ENCODE measurements at places on chromosomes 1 and 21. TPM values are rescaled to one million over a fixed set of nuclear protein-coding genes. Genes with fewer than 3 reads are reported as not detected.
A peak's percentile ranks its signal among the peaks of the same experiment; 100 is the strongest.

Gene KLF17
- 0.13 TPM for polyA plus RNA-seq

Gene MCOLN2
- polyA plus RNA-seq = 0.16 TPM

DNA sequence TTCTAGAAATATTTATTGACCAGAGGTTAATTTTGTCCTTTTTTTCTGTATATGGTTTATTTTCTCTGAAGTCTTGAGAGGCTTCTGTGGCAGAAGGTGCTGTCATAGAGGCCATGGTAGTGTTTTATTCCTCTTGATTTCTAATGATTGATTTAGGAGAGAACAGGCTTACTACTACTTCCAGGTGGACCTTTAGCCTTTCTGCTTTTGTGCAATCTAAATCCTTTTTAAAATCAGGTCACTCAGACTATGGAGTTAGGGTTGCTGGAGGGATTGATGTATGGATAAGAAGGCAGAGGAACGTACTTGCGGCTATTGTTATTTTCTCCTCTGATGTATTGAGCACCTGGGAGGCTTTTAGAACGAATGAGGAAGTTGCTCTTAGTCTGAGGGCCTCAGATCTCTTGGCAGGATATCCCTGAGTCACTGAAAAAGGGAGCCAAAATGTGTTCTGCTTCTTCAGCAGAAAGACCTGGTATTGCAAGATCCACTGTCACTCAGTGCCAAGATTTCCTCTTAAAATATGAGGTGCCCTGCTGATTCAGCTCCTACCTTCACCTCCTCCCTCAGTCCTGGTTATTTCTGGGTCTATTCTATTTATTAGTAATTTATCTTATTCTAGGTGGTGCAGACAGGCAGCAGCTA, 277.4 kb downstream of the ZNF648 start:
- no peak for DNase-seq

DNA sequence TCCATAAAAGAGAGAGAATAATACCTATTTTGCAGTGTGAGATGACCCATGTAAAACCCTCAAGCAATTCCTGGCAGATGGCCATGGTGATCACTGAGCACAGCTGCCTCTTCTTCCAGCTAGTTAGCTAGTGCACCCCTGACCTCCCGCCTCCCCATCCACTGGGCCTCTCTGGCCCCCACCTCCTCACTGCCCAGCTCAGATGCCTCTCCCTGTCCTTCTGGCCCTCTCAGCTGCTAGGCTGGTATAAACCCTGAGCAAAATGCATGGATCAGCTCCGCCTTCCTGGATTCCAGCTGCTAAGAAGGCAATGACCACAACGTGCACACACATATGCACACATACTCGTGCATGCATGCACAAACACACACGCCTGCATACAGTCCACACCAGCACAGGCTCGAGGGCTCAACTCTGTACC, 117.2 kb downstream of the DMRTB1 start:
- no peak for DNase-seq

- no peak for DNase-seq
Observed at GRCh38 chr1:95551201-95551600, 317.2 kb downstream of the RWDD3 start.

- DNase-seq = no peak
Observed at GRCh38 chr1:203178083-203178482, 2.5 kb upstream of the MYBPH start.

Gene ANKRD35
- 2.9 TPM for polyA plus RNA-seq

DNA sequence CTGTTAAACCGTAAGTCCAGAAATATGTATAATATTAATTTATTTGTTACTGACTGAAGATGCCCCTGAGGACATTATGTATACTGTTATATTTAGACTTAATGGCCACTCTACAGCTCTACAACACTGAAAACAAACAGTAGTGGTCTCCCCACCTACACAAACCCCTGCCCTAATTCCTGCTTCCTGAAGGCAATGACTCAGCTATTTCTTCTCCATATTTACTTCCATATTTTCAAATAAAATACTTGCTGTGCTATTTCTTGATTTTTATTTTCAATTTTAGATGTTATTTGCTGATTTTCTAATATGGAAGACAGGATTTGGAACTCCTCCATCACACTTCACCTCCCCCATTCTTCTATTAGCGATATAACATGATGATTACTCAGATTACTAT, 97.6 kb downstream of the PCNX2 start:
- DNase-seq = no peak

Gene ARHGAP29
- polyA plus RNA-seq = 36.2 TPM

DNA sequence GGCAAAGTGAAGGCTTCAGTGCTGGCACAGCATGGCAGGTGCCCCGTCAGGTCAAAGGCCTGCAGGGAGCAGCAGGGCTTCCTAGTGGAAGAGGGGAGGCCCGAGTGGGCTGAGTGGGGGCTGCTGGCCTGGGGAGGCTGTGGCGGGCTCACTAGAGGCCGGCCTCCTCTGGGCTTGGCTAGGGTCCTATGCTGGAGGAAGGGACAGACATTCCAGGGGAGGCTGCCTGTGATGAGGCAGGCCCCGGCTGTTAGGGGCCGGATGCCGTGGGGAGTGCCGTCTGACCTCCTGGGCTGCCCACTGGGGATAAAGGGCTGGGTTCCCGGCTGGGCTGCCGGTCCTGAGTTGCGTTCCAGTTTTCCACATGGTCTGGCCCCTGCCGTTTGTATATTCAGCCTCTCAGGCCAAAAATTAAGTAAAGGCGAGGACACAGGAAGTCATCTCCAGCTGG, 21.1 kb downstream of the PRXL2B start:
- peak; percentile 49 for DNase-seq

Gene PSMG1
- polyA plus RNA-seq = 33.5 TPM

GRCh38 chr1:175981128-175981527, 226.0 kb downstream of the COP1 start:
- DNase-seq = no peak

GRCh38 chr1:25198663-25199252, 33.5 kb downstream of the SYF2 start:
- DNase-seq = no peak

DNA sequence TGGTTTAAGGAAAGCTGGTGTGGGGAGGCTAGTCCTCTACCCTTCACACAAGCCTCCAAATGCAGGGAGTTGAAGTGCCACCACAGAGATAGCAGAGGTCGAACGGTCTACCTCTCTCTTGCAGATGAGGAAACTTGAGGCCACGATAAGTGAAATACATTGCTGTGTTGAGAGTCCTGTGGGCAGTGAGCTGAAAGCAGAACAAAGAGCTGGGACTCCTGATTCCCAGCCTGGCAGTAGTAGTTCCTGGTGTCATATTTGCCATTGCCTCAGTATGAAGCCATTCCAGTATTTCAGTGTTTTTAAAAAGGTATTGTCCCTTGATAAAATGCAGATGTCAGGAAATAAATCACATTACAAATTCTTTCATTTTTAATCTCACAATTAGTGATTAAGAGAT, 28.6 kb downstream of the AK4 start:
- DNase-seq = no peak

DNA sequence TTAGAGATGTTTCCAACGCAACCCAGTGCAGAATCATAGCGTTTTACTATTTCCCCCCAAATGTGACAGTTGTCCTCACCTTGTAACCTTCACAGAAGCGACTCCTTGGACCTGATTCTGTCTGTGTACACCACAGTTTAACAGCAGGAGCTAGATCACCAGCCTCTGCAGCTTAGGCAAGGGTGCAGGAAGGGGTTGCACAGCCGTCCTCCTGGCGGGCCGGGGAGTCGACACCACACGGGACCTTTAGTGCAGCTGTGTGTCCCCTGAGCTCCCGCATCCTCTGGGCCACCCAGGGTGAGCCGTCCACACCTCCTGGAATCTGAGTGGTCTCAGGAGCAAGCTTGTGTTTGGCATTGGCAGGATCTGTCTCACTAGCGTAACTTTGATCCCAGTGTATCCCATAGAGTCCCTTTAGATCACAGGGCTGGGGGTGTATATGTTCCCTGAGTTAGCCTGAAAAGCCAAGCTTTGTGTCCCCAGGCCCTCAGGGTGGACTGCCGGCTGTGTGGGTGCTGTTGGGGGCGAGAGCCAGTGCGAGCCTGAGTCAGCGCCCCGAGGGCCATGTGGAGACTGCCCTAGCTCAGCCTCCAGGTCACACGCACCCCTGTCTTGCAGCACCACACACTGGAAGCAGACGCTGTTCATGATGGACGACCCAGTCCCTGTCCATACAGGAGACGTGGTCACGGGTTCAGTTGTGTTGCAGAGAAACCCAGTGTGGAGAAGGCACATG, 27.5 kb downstream of the PRMT2 start:
- DNase-seq = no peak

Gene NR5A2
- polyA plus RNA-seq = 1.7 TPM

Gene TADA1
- 12.5 TPM for polyA plus RNA-seq

Gene KRTAP19-8
- not detected for polyA plus RNA-seq

Gene SPOCD1
- 0.32 TPM for polyA plus RNA-seq

DNA sequence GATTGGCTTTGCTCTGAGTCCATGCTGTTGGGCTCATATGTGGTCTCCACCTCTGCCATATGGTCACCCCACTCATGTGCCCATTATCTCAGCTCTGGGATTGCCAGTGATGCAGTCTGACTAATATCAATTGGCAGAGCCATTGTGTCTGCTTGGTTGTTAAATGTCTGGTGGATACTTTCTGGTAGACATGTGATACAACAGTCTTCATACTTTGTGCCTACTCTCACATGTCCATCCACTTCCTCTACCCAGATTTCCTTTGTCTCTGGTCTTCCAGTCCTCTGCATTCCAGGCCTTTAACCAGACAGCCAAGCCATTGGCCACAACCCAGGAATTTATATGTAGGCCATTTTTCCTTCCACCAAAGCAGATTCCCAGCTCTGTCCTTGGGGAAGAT, 30.8 kb upstream of the DIPK1A start:
- DNase-seq = no peak

Gene TMEM240
- 4.1 TPM for polyA plus RNA-seq

DNA sequence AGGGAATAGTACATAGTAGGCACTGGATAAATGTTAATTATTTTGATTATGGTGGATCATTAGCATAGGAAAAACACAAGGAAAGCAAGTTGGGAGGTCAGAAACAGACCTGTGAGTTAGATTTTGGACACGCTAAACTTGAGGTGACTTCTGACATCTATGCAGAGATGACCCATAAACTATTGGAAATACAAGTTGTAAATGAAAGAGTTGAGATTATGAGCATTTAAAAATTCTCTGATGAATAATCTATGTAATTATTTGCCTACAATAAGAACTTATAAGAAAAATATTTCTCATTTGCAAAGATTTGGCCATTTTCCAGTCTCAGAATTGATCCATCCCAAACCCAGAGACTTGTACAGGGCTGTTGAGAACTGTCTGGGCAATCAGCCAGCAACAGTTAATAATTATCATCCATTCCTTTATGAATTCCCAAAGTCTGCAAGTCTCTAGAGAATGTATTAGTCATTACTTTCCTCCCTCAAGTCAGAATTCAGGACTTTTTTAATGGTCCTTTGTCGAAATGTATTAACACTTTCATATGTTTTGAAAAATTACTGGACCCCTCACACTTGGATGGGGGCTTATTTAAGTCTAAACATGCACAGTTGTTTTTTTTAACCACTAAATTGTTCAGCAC, 19.4 kb upstream of the SLAMF6 start:
- no peak for DNase-seq

DNA sequence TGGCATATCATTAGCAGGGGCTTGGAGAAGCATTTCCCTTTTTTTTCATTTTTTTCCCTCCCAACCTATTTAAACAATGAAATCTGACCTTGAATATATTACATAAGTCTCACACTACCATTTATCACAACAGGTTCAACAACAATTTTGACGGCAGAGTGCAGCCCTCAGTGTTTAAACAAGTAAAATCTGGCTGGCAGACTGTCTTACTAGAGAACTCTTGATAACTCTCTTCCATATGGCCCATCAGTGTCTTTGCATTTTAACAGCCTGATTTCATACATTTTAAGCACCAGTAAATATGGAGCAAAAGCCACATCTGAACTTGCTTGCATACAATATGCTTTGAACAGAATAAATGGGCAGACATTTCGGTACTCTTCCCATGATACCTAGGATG, 213.0 kb downstream of the KCTD3 start:
- no peak for DNase-seq
